Head of caudate nucleus (tissue), 42 donors: ENCODE measurements at places on chromosomes 5 and 9.

DNA sequence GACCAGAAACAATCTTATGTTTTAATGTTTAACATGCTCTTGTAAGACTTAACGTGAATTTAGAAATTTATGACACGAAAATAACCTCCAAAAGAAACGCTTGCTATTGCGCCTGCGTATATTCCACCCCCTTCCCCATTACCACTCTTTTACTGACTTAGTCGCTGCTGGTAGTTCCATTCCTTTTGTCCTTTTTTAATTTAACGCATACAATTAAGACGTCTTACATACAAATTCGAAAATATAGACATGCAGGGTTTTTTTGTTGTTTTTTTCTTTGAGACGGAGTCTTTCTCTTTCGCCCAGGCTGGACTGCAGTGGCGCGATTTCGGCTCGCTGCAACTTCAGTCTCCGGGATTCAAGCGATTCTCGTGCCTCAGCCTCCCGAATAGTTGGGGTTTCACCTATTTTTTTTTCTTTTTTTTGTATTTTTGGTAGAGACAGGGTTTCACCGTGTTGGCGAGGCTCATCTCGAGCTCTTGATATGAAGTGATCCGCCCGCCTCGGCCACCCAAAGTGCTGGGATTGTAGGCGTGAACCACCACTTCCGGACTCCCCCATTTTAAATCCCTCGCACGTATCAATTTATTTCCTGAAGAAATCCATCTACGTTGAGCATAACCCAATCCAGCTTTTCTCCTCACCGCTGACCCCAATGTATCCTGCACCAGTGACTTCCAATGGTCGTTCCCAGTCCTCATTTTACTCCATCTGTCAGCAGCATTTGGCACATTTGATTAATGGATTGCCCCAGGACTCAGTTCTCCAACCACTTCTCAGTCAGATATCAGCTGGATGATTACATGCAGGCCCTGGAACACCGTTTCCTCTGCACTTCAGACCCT lies 684 bp upstream of the MED7 start:
- peak; percentile 51 for DNase-seq

GRCh38 chr5:139335811-139336210 lies 5.8 kb upstream of the PAIP2 start:
- no peak for DNase-seq

GRCh38 chr5:136018814-136019783 lies 9.7 kb upstream of the TGFBI start:
- DNase-seq, result no peak

DNA sequence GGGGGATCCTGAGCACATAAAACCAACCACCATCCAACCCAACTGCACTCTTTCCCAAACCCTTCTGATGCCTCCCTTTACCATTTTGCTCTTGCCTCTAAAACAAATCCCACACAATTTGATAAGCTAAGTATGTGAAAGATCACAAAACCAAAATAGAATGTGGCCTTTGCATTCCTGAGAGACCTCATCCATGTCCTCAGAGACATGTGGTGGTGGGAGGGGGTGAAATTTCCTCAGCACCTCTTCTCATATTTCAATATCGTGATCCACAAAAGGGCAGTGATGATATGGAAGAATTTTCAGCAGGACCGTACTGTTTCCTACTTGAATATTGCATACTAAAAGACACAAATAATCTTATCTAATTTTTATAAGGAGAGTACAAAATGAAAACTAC lies 423.3 kb downstream of the TLE1 start:
- DNase-seq, result no peak

DNA sequence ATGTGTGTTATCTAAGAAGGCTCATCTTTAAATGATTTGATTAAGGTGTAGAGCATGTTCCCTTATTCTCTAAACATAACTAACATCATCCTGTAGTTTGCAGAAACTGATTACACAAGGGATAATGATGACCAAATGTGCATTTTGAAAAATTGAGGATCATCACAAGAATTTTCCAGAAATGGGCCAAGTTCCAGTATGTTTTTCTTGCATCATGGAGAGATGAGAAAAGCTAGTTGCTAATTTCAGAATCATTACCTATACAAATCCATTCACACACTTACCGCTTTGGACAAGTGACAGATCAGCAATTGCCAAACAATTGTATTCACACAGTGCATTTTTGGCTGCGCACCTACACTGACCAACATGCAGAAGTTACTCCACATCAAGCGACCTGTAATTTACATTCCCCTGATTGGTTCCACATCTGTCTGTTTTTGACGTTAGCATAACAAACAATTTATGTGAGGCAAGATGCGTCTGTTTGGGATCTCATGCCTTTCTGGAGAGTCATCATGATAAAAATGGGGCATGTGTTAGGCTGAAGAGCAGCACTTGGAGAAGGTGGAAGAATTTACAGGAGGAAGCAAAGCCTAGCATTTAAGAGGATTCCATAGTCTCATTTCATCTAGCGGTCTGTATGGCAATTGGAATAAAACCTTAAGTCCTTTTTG lies 2.8 kb upstream of the BNC2 start:
- no peak for DNase-seq

- DNase-seq, result no peak
Observed at GRCh38 chr5:67538855-67539506, 342.4 kb upstream of the CD180 start.

DNA sequence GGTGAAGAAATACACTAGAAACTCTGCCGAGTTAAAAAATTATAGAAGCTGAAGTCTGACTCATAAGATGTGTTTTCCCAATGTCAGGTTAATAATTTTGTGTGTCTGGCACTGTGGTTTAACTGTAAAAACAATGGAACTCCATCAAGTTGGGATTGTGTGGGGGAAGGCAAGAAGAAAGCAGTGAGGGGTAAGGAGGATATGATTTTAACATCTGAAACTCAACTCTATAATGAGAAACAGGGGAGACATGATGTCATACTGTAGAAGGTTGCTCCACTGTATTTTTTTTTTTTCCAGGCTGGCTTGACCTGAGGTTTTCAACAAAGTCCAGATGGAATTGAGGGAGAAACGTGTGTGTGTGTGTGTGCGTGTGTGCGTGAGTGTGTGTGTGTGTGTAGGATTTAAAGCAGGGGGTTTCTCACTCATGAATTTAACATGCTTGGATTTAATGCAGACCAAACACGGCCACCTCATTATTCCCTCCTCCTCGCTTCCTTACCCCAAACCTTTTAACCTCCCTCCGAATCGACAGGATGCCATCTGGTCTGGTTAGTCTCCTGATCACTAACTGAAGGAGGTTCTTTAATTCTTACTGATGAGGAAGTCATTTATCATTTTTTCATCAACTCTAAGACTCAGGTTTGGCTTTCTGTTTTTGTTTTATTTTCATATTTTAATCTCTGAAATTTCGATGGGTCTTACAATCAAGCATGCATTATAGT lies 140.2 kb upstream of the LPAR1 start:
- no peak for DNase-seq

GRCh38 chr5:177085985-177086653 lies 596 bp upstream of the FGFR4 start:
- no peak for DNase-seq

DNA sequence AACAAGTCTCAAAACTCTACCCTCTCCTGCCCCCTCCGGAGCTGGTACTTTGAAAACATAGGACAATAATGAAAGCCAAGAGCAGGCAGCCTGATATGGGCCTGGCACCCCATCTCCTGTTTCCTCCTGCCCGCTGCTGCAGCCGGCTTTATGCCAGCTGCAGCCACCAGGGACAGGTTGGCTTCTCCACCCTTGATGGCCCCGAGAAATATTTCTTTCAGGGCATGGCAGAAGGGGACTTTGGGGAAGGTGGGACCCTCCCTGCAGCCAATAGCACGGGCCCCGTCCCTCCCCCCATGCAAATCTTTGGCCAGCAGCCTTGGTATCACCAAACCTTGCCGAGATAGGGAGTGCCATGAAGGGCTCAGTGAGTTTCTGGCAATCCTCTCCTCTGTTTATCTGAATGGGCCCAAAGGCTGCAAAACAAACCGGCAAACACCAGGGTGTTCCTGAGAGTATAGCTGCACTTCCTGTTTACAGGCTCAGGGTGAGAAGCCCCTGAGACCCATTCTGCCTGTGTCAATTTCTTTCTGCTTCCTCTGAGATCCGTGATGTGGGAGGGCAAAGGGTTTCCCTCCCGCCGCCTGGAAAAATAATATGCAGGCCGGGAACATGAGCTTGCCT lies 73.4 kb upstream of the BOD1 start:
- no peak for DNase-seq

GRCh38 chr9:37966412-37967013 lies 62.6 kb upstream of the SLC25A51 start:
- DNase-seq, result no peak

DNA sequence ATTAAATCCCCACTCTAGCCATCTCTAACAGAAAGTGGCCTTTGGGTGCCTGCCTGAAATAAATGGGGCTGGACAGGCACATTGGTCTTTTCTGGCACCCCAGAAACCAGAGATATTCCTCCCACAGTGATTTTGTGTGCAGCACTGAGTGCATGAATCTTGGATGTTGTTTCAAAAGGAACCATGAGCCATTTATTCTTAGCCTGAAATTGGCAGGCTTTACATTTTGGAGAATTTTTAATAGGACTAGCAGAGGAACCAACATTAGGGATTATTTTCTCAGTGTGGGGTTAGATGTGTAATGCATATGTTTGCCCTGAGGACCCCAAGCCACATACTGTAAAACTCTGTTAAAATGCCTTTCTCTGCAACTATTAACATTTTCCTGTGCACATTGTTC lies 451.3 kb downstream of the NFIB start:
- no peak for DNase-seq

DNA sequence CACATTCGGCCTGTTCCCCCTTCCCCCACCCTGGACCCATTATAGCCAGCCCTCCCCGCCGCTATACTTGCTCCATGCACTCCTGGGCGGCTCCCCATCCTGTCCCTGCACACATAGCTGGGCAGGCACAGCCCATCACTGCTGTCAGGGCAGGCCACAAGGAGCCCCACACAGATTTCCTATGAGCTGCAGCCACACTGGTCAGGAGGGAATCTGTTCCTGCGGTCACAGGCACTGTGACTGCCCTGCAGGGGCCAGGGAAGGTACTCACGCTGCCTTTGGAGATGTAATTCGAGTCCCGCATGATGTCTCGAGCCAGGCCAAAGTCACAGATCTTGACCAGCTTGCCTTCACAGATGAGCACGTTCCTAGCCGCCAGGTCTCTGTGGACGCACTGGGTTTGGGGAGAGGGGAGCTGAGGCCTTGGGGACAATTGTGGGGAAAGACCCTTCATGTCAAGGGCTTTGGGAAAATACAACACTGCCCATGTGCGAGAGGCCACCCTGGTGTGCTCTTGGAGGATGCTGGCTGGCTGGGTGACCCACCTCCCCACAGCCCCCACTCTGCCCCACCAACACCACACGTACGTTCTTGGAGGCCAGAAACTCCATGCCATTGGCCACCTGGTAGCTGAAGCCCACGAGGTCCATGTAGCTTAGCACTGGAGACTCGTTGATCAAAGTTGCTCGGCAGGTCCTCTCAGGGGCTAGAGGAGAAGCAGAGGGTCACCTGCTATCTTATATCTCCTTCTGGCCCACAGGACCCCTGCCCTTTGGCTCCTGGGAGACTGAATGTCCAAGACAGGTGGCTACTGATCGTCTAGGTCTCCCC lies 34.5 kb upstream of the CSF1R start:
- no peak for DNase-seq

- DNase-seq, result no peak
Observed at GRCh38 chr5:64814073-64814472, 45.3 kb downstream of the CWC27 start.

GRCh38 chr5:72057816-72058215 lies 49.5 kb upstream of the MAP1B start:
- no peak for DNase-seq

DNA sequence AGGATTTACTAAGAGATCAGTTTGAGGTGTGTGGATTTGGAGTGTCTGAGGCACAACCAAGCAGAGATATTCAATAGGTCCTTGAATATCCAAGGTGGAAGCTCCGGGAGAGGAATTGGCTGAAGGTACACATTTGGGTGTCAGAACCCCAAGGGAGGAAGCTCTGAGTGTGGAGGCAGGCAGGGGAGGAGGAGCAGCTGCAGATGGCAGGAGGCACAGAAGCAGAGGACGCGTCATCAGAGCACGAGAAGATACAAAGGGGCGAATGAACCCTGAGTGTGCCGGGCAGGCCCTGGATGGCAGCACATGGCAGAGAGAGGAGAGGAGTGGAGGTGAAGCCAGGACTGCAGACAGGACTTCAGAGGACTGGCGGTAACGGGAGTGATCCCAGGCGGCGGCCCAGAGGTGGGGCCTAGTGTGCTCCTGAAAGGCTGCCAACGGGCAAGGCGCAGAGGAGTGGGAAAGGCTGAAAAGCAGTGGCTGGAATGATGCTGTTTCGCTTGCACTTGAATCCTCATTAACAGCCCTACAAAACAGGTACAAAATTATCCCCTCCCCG lies 179.8 kb downstream of the FANCC start:
- DNase-seq, result no peak

DNA sequence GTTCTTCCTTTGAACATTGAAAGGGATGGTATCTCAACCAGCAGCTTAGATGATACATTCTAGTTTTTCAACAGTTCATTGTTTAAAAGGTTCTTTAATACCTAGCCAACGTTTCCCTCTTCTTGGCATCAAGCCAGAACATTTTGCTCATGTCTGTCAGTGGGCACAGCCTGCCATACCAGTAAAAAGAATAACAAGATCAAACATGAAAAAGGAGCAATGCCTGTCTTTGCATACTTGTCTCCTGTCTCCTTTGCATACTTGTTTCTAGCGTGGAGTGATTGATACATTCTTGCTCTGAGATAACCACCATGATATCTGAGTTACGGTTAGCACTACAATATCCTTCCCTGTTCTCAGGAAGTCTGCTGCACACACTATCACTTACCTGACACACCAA lies 248.6 kb upstream of the DAPK1 start:
- no peak for DNase-seq

DNA sequence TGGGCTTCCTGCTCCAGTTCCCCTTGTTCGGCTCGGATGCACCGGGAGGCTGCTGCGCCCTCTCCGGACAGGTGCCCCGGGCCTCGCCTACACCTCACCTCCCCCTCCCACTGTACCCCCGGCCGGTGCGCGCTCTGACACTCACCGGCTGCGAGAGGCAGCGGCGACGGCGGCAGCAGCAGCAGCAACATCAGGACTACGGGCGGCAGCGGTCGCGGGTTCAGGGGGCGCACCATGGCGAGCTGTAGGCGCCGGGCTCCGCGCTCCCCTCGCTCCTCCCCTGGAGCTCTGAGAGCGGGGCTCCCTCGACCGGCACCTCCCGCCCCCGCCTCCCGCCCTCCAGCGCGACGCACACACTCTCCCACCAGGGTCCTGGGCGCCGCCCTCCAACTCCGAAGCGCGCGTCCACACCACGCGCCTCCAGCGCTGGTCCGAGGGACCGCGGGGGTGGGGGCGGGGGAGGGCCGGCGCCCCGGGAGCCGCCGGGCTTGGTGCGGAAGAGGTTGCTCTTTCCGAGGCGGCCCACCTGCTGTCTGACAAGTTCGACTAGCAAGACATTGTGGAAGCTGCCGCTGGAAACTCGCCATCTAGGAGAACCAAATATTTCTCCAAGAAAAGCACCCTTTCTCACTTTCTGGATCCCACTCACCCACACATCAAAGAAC lies at the start of gene GFRA3:
GFRA3 (minus strand) TSS at position 433 of the 665 bp plus-strand sequence; CDS start at position 236, 197 bp downstream.
- DNase-seq, result no peak

DNA sequence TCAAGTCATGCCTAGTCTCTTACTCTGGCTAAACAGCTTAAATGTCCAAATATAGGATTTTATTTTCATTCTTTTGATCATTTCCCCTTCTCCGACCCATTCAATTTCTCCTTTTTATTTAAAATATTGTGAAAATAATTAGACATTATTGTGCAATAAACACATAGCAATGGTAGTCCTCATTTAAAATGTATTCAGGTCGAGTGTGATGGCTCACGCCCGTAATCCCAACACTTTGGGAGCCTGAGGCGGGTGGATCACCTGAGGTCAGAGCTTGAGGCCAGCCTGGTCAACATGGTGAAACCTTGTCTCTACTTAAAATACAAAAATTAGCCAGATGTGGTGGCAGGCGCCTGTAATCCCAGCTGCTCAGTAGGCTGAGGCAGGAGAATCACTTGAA lies 26.7 kb downstream of the ADAMTS6 start:
- DNase-seq, result no peak
